ENCODE measurements at places on chromosomes 13 and 19.

DNA sequence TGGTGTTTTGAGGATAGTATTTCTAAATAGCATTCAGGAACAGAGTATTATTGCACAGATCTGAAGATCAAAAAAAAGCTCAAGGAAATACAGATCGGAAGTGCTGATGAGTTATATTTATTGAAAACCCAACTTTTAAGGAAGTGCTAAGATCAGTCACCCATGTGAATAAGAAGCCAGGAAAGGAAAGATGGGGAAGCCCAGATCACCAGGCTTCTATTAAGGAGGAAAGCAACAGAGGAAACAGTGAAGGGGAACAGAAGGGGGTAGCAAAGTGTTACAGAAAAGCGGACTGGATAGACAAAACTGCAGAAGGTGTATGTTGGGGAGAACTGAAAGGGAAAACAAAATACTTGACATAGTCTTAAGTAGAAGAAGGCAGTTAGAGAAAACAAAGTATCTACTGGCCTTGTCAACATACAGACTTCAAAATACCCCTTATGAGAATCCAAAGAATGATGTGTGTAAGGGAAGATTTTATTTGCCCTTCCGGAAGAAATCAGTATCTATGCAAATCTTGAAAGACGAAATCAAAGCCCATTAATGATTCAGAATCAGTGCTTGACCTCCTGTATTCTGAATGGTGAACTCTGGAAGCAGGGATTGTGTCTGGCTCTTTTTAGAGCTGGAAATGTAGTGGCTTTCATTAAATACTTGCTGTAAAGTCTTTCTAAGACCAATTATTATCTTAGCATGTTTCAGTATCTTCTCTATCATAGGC lies 12.1 kb downstream of the UFM1 start:
- no peak for DNase-seq

GRCh38 chr19:5697022-5697889 lies 7.2 kb downstream of the RPL36 start:
- DNase-seq = no peak

DNA sequence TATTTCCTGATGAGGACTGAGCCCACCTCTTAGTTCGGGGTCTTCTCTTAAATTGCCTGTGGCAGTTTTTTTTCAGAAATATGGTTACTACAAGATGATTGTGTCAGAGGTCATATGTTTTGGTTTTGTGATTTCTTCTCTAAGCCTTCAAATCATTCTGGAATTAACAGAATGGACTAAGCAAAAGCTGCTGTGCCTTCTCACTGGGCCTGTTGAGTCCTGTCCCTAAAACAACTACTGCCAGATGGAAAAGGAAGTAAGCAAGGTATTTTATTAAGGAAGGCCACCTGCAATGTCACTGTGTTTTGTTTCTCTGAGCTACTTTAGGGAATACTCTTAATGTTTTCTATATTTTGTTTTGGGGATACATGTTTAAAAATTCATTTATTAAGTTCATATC lies 470.8 kb downstream of the PCDH20 start:
- no peak for DNase-seq

DNA sequence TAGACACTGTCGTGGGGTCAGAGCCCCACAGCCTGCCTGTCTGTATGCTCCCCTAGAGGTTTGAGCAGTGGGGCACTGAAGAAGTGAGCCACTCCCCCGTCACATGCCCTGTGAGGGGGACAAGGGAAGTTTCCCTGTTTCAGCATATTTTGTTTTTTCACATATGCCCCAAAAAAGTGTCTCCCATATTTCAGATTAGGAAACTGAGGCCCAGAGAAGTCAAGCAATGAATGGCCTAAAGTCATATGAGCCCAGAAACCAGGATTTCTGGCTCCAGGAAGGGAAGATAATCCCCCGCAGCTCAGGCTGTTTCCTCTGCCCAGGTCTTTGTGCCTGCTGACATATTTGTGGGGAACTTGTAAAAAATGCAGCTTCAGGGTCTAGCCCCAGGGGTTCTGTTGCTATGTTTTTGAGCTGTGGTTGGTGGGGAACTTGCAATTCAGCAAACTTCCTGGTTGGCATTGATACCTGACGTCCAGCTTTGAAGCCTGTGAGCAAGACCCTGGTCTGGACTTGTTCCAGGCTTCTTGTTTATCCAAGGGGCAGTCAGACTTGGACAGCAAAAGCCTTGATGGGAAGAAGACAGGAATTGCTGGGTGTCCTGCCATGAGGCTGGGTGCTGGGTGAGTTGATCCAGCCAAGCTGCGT lies 9.5 kb downstream of the RASL11A start:
- no peak for DNase-seq

DNA sequence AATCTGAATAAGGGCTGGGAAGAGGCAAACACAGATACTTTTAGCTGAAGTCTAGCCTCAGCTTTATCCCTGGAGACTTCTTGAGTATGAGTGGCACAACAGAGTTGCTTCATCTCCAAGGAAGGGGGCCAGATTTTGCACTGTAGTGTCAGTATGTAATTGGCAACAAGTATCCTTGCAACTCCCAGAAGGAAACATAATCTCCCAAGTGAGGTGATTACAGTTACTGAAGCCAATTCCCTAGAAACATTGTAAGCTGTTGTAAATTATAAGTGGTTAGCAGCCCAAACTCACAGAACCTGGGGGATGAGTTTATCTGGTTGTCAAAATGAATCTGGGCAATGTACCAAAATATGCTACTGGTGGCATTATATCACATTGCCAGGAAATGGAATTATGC lies 2065.7 kb upstream of the PCDH20 start:
- peak; percentile 96 for DNase-seq

GRCh38 chr13:25722893-25723292 lies 328.9 kb downstream of the SHISA2 start:
- no peak for DNase-seq

GRCh38 chr19:56639217-56639616 lies 3.7 kb upstream of the SMIM17 start:
- peak; percentile 45 for DNase-seq

- DNase-seq = no peak
Observed at GRCh38 chr19:46718157-46718933, 1.4 kb upstream of the PRKD2 start.

DNA sequence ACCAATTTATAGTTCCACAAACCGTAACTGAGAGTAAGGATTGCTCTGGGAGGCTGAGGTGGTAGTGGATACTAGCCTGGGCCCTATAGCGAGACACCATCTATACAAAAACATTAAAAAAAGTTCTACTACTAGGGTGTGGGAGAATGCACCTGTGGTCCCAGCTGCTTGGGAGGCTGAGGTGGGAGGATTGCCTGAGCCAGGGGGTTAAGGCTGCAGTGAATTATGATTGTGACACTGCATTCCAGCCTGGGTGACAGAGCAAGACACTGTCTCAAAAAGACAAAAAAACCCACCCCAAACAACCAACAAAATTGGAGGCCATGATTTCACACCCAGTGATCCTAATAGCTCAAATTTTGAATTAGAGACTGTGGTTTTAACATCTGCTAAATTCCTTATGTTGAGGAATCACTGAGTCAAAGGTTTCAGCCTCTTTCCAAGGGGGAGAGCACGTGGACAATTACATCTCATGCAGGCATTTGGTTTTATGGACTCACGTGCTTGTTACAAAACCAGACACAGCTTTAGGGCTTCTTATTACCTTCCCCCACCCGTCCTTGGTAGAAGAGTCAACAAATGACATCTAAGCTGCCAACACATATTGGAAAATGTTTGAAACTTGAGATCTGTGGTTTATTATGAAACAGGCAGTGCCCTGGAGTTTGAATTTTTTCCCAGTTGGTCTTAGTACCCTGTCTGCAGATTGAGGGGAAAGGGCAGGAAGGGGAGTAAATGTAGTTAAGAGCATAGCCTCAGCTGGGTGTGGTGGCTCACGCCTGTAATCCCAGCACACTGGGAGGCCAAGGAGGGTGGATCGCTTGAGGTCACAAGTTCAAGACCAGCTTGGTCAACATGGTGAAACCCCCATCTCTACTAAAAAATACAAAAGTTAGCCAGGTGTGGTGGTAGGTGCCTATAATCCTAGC lies 18.5 kb downstream of the CYP2A6 start:
- no peak for DNase-seq

DNA sequence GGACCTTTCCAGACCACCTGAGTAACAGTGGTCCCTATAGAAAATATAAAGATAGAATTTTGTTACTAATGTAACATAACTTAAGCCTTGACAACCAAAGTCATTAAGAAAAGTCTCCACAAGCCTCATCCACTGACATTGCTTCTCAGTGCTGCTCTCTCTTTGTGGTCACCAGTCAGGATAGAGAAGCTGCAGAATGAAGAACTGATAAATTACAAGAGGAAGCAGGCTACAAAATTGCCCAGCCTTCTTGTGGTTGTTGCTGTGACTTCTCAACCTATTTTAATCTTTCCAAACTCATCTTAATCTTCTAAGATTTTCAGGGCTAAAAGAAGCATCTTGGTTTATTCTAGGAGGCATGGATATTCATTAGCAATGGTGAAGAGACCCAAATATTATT lies 343.8 kb downstream of the MZT1 start:
- DNase-seq = no peak

DNA sequence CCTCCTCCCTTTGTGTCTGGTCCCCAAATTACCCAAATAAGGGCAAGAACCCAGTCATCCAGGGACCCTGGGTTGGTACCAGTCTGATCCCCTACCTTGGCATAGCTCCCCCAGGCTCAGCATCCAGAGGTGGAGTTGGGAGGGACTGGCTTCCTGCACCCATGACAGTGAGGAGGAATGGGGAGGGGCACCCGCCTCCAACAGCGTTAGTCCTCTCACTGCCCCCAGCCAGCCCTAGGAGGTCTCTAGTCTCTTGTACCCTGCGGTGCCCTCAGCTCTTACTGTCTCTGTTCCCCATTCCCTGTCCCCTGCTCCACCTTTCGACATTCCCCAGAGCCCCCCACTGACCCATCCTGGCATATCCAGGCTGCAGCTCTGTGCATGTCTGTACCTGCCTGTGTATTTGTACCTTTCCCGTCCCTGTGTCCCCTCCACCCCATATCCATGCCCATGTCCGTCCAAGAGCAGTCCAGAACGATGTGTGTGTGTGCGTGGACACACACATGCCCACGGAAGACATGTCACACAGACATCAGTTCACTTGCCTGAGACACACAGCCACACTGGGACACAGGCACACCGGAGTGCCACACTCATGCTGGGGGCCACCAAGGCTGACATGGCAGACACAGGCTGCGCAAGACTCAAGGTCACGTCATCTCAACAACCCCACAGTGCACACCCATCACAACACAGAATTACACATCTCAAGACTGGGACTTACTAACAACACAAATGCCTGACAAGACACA lies 17.8 kb downstream of the ERFL start:
- DNase-seq = no peak

DNA sequence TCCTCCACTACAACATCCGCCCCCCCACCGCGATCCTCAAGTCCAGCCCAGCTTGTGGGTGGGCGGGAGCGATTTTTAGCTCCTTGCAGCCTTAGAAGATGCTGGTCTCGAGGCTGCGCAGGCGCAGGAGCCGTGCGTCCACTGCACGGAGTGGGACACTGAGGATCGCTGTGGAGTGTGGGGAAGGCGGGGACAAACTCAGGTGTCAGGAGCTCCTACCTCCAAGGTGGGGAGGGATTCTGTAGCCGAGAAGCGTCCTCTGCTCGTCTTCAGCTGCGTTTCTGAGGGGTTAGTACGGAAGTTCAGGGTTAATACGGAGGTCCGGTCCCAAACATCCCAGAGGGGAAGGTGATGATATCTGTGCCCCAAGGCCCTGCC lies at the start of gene RTBDN:
Gene RTBDN (minus strand): TSS at position 14 of the 378 bp plus-strand sequence. CDS start 4,600 bp downstream, outside the sequence.
- DNase-seq = peak; percentile 62

DNA sequence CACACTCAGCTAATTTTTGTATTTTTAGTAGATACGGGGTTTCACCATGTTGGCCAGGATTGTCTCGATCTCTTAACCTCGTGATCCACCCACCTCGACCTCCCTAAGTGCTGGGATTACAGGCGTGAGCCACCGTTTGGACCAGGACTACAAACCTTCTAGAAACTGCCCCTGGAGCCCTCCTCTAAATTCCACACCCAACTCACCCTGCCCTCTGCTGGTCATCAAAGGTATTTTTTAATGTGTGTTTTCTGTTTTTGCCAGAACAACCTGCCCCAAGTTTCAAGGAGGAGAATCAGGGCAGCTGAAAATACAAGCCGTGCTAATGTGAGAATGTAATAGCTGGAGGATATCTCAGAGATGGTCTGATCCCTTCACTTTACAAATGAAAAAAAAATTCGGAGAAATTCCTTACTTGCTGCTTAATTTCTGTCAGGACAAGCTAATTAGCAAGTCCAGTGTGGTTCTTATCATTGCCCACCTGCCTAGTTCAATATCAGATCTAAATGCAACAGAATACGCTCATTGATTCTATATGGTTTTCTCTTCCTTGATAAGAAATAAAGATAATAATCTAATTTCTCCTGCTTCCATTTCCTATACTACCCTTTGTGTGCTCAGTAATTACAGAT lies 4.1 kb downstream of the ATP8A2 start:
- DNase-seq = peak; percentile 76

DNA sequence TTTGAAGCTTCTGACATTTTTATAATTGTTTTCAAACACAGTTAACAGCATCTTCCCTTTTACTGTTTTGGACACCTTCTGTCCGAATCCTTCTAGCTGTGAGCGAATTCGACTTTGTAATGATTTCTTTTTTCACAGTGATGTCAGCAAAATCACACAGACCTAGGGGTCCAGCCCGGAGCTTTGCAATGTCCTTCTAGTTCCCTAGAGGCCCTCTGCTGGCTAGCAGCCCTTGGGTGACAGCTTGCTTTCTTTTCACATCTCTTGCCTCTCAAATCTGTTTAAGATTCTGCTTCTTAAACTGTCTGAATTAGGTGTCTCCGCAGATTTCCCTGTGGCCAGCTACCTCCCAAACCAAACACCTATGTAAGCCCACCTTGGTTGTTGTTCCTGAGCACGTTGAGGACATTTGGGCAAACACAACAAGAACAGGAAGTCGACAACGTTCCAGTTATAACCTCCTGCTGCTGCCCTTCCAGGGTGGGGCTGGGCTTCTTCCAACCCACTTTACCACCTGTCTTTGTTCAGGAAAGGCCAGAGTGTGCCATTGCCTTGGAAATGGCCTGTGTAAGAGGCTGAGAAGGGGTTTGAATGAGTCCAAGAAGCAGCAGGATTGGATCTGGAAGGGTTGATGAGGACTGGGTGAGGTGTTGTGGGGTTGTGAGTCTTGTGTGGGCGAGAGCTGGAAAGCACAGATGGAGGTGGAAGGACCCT lies 123.1 kb downstream of the ATP8A2 start:
- DNase-seq = no peak

DNA sequence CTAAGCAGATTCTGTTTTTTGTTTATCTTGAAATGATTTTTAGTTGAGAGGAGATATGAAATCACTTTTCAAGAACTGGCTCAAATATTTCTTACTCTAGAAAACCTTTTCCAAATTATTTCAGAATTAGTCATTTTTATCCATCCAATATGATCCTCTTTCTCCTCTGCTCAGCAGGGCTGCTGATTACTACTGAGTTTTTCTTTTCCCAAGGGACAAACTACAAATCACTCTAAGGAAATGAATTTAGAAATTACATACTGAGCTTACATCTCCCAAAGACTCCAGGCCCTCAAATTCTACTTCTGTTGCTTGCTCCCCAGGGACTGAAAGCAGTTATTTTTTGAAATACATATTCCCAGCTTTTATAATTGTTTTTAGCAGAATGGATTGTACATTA lies 87.4 kb upstream of the UFM1 start:
- DNase-seq = peak; percentile 82
